CD4-positive, alpha-beta T cell treated with Interleukin-2 at 100 ng/mL for 4 hours (primary cell): ENCODE measurements at places on chromosomes 3 and 15.

DNA sequence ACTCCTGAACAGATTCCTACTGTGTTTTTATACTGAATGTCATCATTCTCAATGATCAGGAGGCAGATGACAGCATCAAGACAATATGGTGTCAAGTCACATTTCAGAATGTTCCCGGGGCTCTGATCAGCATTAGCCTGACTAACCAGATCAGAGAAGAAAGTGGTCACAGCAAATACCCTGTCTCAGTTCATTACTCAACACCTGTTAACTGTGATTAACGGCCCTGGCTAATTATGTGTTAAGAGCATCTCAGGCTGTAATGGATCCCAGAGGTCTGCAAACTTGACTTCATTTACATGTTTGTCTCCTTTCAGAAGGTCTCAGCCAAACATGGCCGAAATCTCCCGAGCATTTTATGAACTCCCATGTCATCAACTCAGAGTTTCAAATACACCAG, 833.7 kb downstream of the FHIT start:
- DNase-seq, result no peak

DNA sequence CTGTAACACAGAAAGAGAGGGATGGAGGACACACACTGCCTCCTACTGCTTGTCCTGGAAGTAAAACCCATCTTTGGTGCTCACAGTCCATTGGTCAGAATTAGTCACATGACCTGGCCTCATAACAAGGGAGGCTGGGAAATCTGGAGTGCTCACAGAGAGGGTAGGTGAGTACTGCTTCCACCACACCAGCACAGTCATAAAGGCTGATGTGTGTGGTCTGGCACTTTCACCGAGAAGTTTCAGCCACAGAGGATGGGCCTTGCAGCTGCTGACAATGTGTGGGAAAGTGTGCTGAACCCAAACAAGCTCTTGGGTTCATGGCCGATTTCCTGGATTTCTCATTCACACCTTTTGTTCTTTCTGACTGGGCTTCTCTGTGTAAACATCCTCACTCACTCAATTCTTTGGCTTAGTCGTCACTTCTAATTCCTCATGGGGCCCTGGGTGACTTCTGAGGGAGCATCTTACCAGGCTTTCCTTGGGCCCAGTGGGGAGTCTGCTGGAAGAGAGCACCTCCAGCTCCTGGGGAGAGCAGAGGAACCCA, 100.7 kb downstream of the ASB7 start:
- DNase-seq, result no peak

GRCh38 chr3:127742580-127742979, 69.8 kb downstream of the ABTB1 start:
- DNase-seq, result no peak

- no peak for DNase-seq
These were observed 169.9 kb upstream of the TSC22D2 start for GRCh38 chr3:150238048-150238802.

- DNase-seq, result no peak
These were observed 114.3 kb downstream of the NEK10 start for GRCh38 chr3:27254896-27255295.

DNA sequence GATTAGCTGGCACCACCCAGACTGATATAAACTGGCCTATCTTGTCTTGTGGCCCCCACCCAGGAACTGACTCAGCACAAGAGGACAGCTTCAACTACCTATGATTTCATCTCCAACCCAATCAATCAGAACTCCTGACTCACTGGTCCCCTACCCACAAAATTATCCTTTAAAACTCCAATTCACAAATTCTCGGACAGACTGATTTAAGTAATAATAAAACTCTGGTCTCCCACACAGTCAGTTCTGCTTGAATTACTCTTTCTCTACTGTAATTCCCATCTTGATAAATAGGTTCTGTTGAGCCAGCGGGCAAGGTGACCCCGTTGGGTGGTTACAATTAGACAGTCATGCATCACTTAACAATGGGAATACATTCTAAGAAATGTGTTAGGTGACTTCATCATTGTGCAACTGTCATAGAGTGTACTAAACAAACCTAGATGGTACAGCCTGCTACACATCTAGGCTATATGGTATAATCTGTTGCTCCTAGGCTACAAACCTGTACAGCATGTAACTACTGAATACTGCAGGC, 48.1 kb upstream of the MAP4 start:
- DNase-seq, result no peak

- no peak for DNase-seq
These were observed 35.1 kb downstream of the UMPS start for GRCh38 chr3:124765197-124765840.

GRCh38 chr3:105152987-105153386, 213.7 kb upstream of the ALCAM start:
- DNase-seq, result no peak

DNA sequence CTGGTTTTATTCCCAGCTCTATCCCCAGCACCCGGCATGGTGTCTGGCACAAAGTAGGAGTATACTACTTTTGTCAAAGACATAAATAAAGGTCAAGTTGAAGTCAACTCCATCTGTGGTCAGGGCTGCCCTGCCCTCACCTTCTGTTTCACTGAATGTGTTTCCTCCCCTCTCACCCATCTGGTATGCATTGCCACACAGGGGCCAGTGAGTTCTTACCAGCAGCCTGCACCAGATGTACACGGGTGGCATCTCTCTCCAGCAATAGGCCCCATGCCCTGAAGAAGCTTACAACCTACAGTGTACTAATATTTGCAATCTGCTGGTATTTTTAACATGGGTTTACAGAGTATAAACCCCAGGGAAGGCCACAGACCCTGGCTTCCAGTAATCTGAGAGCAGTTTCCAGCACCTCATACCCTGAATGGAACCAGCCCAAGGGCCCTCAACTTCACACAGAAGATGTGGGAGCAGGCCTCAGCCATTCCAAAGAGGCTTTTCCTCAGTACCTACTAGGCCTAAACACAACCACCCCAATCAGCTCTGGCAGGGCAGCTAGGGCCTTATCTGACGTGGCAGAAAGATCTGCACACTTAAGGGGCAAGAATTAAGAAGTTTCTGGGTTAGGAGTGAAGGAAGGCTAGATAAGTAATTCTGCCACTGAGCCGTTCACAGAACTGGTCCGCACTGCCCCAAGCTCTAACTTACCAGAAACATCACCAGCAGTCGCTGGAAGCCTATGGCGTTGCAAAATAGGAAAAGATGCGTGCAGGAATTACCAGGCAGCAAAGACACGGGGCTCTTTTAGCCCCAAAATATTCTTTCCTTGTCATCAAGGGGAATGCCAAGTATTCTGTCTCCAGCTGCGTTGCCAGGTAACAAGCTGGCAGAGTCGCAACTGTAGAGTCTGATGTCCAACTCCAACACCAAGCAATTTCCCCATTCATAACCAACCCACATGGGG, 2.1 kb downstream of the IDH2 start:
- no peak for DNase-seq

- DNase-seq, result no peak
These were observed 72.1 kb downstream of the OCA2 start for GRCh38 chr15:28026764-28027713.

GRCh38 chr15:56245871-56246814, 2.5 kb upstream of the RFX7 start:
- DNase-seq, result peak; percentile 92

DNA sequence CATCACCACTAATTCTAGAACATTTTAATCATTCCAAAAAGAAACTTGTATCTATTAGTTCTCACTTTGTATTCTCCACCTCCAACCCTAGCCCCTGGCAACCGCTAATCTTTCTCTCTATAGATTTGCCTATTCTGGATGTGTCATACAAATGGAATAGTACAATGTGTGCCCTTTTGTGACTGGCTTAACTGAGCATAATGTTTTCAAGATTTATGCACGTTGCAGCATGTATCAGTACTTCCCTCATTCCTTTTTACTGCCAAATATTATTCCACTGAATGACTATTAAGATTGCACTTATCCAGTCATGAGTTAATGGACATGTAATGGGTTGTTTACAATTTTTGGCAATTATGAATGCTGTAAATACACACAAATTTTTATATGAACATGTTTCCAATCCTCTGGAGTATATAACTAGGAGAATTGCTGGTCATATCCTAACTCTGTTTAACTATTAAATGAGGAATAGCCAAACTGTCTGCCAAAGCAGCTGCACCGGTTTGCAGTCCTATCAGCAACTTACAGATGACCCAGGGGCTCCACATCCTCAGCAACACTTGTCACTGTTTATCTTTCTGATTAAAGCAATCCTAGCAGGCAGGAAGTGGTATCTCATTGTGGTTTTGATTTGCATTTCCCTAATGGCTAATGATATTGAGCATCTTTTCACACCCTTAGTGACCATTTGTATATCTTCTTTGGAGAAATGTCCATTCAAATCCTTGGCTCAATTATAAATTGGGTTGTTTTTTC, 42.9 kb downstream of the DCUN1D1 start:
- DNase-seq, result peak; percentile 18

DNA sequence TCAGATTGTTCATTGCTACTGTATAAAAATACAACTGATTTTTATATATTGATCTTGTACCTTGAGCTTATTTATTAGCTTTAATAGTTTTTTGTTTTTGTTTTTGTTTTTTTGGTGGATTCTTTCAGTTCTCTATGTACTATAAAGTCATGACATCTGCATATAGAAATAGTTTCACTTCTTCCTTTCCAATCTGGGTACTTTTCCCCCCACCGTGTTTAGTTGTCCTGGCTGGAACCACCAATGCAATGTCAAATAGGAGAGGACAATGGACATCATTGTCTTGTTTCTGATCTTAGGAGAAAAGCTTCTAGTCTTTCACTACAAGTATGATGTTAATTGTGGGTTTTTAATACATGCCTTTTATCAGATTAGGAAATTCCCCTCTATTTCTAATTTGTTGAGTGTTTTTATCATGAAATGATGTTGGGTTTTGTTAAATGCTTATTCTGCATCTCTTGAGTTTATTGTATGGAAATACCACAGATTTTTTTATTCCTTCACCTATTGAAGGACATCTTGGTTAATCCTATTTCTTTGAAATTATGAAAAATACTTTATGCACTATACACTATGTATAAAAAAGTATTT, 2.8 kb upstream of the XCR1 start:
- DNase-seq, result no peak

GRCh38 chr3:157093096-157093495, 66.9 kb downstream of the CCNL1 start:
- no peak for DNase-seq

GRCh38 chr15:37056177-37057121, 43.9 kb downstream of the MEIS2 start:
- no peak for DNase-seq

DNA sequence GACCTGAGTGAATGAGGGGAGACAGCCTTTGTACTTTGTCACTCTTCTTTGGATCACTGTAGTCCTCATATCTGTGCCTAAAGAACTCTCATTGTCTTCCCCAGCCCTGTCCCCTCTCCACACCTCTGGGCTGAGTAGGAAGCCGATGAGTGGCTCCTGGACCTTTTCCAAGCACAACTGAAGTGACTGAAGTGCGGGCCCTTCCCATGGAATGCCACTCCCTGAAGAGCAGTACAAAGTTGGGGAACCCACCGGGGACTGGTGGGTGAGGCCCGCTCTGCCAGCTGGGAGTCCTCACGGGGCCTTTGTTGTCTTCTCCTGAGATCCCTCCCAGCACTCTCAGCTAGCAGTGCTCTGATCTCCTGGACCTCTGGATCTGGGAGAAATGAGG, 90.1 kb downstream of the AAGAB start:
- no peak for DNase-seq

DNA sequence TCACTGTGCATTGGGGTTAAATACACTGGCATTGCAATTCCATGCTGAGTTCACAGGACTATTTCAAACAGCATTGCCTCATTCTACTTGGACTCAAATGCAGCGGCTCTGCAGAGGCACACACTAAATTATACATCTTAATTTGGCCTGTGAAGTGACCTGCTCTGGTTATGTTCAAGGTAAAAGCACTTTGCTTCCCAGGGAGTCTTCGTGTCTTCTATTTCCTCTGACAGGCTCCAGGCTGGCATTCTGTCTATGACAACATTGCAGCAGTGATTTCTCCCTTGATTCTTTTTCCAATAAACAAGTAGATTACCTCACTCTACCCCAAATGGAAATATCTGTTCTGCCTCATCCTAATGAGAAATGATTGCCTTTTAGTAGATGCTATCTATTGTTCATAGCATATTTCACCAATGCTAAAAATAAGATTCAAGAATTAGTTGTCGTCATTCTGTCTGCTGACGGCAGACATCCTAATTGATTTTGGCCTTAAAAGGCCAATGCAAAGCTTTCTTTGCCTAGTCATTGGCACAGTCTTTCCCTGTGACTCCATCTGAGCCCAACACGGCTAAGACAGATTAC, 33.8 kb downstream of the FMN1 start:
- DNase-seq, result no peak

- DNase-seq, result no peak
These were observed 22.3 kb upstream of the P2RY13 start for GRCh38 chr3:151351648-151352047.

DNA sequence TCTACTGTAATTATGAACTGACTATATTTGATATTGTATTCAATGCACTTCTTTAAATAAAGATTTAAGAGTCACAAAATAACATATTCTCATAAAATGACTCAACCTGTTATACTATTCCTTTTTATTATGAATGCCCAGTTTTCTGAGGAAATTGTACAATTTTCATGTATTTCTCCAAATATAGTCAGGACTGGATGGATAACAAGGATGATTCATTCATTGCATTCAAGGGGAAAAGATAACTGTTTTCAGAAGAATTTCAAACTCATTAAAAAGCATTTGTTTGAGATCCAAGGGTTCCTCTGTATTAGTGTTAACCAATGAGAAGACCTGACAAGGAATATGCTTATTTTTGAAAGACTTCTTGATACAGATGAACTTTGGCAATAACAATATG, 163.7 kb downstream of the MEIS2 start:
- DNase-seq, result no peak

GRCh38 chr3:110070161-110070916, 733.0 kb upstream of the DPPA4 start:
- DNase-seq, result no peak

- DNase-seq, result no peak
These were observed 346.1 kb downstream of the CHST2 start for GRCh38 chr3:143465666-143466065.

DNA sequence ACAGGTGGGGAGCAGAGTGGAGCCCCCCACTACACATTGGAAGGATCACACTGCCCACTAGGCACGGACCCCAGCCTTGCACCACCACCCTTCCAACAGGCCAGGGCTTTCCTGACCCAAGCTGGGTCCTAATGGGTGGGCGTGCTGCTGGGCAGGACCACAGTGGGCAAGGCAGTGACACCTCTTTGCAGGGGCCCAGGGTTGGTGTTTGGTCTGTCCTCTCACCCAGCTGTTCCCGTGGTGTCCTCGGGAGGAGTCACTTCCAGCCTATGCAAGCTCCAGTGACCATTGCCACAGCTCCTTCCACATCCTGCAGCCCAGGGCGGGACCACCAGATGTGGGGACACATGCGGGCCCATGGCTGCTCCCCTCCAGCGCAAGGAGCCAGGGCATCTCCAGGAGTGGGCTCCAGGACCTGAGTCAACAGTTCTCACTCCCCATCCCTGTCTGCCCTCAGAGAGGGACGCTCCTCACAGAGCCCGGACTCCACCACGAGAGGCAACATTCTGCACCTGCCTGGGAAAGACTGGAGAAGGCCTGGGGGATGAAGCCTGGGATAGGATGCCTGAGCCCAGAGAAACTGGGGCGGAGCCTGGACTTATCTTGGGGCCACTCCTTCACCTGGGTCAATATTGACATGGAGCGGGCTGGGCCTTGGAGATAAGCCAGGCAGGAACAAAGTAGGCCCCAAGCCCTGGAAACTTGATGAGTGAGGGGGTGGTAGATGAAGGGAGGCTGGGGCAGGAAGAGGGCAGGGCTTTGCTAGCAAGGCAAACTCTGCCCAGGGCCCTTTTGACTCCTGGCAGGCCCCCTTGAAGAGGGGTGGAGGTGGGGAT, 3.9 kb upstream of the VILL start:
- DNase-seq, result no peak

- no peak for DNase-seq
These were observed 35.4 kb upstream of the SCAANT1 start for GRCh38 chr3:63947594-63947993.
